ENCODE measurements at places on chromosomes 4 and X. TPM values are rescaled to one million over a fixed set of nuclear protein-coding genes. Genes with fewer than 3 reads are reported as not detected.

DNA sequence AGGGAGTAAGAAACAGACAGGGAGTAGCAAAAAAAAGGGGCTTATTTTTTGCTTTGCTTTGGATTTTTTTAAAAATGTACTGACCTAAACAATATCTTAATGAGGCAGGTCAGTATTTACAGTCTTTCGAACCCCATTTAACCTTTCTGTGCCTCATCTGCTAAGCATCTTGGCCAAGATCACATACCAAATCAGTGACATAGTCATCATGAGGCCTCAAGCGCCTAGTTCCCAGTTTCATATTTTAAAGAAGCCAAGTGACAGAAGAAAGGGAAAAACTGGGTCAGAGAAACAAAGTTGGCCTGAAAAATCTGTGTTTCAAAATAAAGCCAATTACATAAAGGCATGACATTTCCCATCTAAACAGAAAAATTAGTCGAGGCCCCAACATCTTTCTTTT, 94.6 kb upstream of the WDR44 start:
- DNase-seq: no peak

DNA sequence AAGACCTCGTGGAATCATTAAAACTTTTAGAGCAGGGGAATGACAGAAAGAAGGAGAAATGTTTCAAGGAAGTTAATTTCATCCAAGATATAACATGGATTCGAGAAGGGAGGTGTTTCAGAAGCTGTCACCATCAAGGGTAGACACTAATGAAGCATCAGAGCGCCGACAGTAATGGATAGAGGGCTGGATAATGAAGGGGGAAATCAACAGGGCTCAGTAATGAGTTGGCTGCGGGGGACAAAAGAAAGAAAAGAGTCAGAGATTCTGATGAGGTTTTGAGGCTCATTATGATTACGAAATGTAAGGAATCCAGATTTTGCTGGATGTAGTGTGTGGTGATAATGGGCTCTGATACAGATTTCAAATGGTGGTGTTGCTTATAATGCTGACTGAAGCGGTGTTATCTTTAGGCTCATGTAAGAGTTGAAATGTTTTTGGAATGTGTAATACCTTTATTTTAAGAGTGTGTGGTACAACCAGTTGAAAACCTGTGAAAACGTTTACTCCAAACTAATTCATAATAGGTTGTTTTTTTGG, 39.3 kb upstream of the TENM3 start:
- DNase-seq: no peak

DNA sequence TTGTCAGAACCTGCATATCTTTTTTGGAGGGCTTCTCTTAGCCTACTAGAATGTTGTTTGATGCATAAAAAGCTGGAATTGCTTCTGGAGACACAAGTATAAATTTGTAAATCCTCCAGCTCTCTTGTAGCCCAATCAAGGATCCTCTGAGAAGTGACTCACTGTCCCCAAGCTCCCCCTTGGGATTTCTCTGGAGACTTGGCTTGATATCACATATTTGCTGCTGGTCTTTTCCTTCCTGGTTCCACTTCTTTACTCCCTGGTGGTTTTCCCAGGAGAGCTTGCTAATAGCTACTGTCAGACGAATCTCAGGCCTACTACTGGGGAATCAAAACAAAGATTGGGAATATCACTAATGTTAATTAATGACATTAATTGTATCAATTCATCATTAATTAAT, 173.1 kb downstream of the STK32B start:
- DNase-seq: no peak

DNA sequence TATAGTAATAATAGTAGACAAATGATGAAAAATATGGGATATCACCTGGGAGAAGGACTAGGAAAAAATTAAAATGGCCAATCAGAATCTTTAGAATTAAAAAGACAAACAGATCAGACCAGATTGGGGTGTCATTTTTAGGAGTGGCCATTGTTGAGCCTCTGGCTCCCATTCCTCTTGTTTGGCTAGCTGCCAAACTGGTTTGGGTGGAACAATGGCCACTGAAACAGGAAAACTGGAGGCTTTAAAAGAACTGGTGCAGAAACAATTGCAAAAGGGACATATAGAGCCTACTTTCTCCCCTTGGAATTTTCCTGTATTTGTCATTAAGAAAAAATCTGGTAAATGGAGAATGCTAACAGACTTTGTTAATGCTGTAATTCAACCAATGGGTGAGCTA, 294.8 kb upstream of the DKK2 start:
- DNase-seq: no peak

DNA sequence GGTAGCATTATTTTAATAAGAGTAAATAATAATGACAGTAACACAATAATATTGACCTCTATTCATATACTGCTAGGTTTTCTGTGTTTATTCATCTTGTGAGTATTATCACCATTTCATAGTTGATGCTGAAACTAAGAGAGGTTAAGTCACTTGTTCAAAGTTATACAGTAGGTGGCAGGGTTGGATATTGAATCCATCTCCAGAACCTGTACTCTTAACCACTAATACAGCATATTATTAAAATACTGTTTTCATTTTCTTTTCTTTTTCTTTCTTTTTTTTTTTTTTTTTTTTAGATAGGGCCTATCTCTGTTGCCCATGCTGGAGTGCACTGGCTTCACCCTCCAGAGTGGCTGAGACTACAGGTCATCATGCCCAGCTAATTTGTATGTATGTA, 7.1 kb upstream of the ELF2 start:
- DNase-seq: no peak

FGA gene
- not detected for total RNA-seq

TRO gene
- total RNA-seq: 3.9 TPM

FAM9B gene
- not detected for total RNA-seq

HSPA4L gene
- 3.0 TPM for total RNA-seq

HDAC6 gene
- 71.8 TPM for total RNA-seq

Measured in activated CD4-positive, alpha-beta memory T cell treated with anti-CD3 and anti-CD28 coated beads for 36 hours (primary cell).